ENCODE measurements at places on chromosomes 1 and 21.
A peak's percentile ranks its signal among the peaks of the same experiment; 100 is the strongest.

GRCh38 chr1:38347446-38348175 is 301.0 kb upstream of the POU3F1 start:
- DNase-seq: no peak

- no peak for DNase-seq
These were observed 61.9 kb downstream of the COLGALT2 start for GRCh38 chr1:183975651-183976050.

DNA sequence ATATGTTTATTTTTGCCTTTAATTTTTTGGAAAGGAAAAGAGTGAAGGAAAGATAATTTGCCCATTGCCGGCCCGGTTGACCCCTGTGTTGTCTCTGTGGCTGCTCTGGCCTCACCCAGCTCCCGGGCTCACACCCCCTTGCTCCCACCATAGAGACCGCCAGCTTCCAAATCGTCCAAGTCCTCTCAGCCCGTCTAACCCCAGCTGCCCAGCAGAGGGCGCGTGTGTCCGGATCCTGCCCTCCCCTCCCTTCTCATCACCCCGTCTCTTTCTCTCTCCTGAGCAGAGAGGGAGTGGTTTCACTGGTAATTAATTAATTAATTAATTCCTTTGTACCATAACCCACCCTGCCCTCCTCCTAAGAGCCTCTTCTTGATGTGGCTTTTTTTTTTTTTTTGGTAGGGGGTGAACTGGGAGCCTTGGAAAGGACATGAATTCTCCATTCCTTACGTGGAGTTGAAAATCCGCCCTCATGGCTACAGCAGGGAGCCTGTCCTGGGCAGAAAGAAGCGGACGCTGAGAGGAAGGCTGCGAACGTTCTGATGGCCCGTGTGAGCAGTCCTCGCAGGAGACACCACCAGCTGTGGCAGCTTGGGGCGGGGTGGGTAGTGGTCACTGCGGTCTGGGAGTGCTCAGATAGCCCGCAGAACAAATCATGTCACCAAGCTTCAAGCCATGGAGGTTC is 45.9 kb downstream of the KIAA0040 start:
- DNase-seq: peak; percentile 11

DNA sequence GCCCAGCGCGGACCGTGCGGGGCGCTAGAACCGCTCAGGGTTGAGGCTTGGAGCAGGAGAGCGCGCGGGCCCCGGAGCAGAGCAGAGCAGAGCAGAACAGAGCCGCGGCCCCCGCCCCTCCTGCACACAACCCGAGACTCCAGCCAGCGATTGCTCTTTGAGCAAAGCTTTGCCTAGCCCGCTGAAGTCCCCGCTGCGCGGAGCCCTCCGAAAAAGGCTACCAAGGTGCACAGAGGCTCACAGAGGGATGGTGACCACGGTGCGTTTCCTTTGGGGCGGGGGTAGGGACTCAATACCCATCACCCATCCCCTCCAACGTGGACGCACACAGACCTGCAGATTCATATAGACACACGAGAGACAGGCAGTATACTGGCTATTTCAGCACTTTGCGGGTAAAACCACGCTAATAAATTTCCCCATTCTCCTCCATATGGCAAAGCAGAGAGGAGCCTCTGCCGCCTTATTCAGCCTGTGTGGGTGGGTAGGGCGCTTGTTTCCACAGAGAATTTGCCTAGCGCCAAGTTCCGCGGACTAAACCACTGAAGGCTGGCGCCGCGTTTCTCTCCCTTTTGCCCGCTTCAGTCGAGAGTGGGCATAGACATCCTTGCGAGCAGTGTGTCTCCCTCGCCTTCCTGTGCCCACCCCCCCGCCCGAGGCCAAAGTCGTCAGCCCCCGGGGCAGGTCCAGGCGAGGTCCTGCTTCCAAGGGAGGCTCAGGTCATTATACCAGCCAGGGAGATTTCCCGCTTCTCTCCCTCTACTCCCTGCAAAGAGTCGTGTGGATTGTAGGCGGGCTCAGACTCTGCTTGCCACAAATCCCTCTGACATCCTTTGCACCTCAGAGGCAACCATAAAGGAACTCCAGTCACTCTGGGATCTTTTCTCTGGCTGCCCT is 8.5 kb downstream of the HLX start:
- DNase-seq: no peak

DNA sequence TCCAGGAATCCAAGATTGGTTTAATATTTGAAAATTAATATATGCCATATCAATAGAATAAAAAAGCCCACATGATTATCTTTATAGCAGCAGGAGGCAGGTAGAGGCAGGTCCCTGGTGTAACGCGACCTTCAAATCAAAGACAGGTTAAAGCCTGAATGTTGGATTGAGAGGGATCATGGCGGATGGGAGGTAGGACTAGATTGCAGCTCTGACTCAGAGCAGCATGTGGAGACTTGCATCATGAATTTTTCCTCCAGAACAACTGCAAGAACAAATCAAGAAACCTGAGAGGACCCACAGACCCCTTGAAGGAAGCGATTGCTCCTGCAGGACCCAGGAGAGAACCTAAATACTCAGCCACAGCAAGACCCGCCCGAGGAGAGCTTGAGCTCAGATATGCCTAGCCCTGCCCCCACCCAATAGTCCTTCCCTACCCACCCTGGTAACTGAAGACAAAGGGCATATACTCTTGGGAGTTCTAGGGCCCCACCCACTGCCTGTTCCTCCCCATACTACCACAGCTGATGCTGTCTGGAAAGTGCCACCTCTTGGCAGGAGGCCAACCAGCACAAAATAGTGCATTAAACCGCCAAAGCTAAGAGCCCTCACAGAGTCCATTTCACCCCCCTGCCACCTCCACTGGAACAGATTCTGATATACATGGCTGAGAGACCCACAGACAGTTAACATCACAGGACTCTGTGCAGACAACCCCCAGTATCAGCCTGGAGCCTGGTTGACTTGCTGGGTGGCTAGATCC is 19.5 kb downstream of the S100B start:
- no peak for DNase-seq

GRCh38 chr1:36344395-36344680 is 20.9 kb upstream of the EVA1B start:
- no peak for DNase-seq

GRCh38 chr1:168202941-168203654 is 22.7 kb upstream of the SFT2D2 start:
- no peak for DNase-seq

DNA sequence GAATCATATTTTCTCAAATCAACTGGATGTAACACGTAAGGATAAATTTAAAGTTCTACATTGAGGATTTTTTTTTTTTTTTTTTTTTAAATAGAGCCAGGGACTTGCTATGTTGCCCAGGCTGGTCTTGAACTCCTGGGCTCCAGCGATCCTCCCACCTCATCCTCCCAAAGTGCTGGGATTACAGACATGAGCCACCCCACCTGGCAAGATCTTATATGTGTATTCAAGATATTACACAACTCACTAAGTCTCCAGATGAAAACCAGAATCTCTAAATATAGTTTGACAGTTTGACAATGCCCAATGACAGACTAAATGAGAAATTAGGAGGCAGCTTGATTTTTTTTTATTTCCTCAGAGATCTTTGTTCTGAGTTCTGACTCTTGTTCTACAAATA is 6.8 kb downstream of the YY1AP1 start:
- no peak for DNase-seq

DNA sequence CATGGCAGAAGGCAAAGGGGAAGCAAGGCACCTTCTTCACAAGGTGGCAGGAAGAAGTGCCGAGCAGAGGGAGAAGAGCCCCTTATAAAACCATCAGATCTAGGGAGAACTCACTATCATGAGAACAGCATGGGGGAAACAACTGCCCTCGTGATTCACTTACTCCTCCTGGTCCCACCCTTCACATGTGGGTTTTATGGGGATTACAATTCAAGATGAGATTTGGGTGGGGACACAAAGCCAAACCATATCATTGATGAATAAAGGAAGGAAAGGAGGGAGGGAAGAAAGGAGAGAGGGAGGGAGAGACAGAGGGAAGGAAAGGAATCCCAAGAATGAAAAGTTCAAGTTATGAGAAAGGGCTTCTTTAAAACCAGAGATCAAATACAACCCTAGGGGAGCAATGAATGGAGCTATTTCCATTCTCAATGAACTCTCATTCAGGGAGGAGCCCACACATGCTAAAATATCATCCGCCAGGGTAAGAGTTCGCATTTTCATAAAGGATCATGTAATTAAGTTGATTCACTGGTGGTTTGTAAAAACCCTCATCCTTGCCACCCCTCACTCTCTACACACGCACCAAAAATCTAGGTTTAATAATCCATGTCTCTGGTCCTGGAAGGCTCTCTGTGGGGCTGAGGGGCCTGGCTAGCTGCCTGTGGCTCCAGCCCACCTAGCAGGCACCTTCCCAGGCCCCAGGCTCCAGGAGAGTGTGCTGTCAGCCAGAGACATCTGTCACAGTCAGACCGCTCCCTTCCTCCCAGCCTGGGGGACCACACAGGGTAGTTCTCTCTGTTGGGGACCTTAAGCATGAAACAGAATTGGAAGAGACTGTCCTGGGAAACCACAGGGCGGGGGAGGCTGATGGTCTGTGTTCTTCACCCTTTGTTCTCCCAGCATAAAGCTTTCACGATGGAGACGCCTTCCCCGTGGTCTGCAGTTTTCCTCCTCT is 94.0 kb downstream of the CCDC185 start:
- DNase-seq: no peak

GRCh38 chr1:89965193-89965768 is 29.6 kb upstream of the ZNF326 start:
- no peak for DNase-seq

GRCh38 chr1:104463126-104463697 is 713.5 kb downstream of the AMY1C start:
- no peak for DNase-seq

GRCh38 chr1:55714230-55714629 is 499.1 kb upstream of the USP24 start:
- DNase-seq: no peak

DNA sequence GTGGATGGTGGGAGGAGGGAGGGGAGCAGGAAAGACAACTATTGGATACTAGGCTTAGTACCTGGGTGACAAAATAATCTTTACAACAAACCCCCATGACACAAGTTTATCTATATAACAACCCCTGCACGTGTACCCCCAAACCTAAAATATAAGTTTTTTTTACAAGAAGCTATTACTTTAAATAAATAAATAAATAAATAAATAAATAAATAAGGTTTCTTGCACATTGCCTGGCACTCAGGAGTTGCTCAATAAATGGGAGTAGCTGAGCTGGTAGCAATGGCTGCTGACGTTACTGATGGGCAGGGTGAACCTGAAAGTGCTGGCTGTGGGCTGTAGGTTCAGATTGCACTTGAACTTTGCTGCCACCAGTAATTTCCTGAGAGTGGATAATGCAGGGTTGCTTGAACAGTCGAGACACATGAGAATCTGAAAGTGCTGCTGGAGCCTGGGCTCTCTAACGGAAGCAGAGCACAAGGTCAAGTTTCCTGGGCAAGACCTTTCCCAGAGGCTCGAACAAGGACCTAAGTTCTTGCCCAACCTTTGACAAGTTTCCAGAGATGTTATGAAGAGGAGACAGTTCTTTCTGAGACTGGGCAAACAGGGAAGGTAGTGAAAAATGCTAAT is 14.8 kb upstream of the KCNE2 start:
- no peak for DNase-seq

GRCh38 chr1:222077206-222077605 is 335.3 kb upstream of the DUSP10 start:
- no peak for DNase-seq

DNA sequence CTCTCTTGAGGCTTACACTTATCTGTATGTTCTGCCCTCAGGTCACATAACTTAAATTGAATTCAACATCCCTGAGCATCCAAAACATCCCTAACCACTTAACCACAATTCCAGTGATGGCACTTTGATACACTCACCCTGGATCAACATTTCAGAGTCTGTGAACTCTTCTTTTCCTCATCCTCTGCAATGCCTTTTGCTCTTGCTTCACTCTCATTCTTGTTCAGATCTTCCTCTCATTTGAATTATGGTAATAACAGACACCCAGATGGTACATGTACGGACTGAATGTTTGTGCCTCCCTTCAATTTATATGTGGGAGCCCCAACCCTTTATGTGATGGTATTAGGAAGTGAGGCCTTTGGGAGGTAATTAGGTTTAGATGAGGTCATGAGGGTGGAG is 33.4 kb downstream of the PTGER3 start:
- no peak for DNase-seq

- no peak for DNase-seq
These were observed 3.6 kb downstream of the EFNA1 start for GRCh38 chr1:155131285-155131684.

DNA sequence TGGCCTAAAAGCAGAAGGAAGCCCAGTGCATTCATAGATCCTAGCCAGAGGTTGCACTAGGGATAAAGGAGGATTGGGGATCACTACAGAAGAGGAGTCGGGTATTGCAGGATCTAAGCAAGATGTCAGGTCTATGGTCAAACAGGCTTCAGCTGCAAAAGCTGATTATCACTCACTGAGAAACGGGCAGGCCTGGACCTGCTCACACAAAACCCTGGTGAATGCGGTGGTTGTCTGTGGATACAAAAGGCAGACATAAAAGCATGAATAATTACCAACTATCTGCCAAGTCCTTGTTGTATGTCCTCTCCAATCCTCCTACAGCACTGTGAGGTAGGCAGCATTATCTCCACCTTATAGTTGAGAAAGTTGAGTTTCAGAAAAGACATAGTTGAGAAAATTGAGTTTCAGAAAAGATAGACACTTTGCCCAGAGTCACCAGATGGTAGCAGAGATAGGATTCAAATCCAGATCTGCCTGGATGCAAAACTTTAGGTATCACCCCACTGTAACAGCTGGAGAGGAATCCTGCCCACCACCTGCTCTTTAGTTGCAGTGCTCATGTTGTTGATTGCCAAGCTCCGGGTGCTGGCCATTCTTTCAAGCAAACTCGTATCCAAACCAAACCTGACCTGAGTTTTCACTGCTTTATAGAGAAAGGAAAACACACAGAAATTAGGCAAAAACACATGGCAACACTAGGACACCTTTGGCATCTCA is 49.6 kb upstream of the HOOK1 start:
- DNase-seq: no peak

DNA sequence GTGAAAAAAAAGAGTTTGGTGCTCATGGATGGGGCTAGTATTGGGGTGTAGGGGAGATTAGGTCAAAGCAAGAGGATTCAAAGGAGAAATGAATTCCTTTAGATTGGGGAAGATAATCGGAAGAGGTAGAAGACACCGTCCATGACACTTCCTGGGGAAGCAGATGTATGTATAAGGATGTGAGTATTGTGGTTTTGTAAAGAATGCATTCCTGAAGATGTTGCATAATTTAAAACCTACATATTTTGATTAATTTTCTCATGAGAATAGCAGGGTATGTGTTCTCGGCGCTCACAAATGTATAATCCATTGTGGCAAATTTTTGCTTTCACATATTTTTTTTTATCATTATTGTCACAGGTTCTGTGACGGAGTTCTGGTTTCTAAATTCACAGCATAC is 5.5 kb upstream of the LGALS8 start:
- DNase-seq: no peak

Data from activated naive CD4-positive, alpha-beta T cell (primary cell).